NCI-H187 treated with DMSO at 0.1 percent for 48 hours (cell line): ENCODE measurements at places on chromosomes 5 and 9.

GRCh38 chr5:28296254-28297013 lies 1258.0 kb upstream of the CDH9 start:
- no peak for DNase-seq

DNA sequence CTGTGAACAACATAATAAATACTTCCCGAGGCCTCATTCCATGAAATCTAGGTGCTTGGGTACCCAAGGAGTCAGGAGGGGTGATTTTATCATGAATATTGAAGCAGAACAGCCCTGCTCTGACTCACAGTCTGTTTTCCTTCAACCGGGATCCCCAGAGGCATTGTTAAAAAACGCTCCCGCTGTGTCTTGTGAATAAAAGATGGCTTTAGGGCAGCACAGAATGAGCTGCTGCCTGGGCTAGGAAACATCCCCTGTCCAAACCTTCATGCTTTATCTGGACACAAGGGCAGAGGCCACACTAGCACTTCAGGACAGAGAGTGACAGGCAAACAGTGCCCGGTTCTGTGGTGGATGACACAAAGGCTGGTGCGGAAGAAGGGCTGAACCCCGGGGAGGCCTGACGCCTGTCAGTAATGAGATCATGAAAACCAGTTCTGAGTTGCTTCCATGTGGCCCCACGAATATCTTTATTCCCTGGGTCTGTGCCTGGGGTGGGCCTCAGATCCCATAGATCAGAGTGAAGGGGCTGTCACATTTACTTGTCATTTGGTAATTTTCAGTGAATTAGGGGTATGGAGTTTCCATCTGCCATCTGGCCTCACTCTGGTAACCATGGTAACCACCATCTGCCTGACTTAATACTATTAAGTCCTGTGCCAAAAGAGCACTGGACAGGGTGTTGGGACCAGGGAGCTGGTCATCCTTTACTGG lies 2.6 kb downstream of the IGFBPL1 start:
- DNase-seq, result no peak

- no peak for DNase-seq
These were observed 18.0 kb upstream of the GABBR2 start for GRCh38 chr9:98726735-98727134.

DNA sequence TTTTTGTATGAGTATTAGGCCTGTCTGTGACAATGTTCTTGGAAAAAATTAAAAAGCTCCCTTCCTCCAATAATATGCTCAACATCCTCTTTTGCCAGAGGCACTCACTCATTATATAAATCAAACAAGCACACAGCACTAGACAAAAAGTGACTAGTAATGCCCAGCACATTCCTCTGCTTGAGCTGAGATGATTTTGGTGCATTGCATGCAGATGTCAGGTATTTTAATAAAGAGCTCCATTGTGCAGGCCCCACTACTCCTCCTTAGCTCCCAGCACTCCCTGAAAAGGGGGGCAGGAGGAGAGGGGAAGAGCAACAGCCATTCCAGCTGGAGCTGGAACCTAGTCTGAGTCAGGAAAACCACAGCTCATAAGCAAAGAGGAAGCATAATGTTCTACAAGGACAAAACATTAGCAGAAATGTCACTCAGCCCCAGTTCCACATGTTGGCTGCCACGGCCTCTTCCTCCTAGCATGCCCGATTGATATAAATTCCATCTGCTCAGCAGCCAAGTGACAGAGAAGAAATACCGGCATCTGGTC lies 348.5 kb downstream of the BNC2 start:
- DNase-seq, result no peak

DNA sequence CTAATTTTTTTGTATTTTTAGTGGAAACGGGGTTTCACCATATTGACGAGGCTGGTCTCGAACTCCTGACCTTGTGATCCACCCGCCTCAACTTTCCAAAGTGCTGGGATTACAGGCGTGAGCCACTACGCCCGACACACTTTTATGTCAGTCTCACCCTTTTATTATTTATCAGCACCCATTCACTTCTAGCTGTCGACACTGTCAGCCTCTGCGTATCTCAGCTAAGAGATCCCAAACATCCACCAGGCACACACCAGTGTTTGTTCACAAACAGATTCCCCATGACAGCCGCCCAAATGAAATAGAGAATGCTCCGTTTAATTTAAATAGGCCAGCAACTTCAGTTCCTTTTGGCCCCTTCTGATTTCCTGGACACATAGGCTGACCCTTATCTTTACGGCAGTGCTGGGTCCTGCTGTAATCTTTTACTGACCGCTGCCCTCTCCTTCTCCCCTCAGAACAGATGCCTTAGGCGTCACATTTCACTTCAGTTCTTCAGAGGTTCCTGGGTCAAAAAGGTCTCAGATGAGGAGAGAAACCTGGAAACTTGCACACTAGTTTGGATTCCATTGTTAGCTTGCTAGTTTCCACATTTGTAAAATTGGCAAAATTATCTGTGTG lies 43.1 kb upstream of the CKMT2 start:
- DNase-seq, result no peak

DNA sequence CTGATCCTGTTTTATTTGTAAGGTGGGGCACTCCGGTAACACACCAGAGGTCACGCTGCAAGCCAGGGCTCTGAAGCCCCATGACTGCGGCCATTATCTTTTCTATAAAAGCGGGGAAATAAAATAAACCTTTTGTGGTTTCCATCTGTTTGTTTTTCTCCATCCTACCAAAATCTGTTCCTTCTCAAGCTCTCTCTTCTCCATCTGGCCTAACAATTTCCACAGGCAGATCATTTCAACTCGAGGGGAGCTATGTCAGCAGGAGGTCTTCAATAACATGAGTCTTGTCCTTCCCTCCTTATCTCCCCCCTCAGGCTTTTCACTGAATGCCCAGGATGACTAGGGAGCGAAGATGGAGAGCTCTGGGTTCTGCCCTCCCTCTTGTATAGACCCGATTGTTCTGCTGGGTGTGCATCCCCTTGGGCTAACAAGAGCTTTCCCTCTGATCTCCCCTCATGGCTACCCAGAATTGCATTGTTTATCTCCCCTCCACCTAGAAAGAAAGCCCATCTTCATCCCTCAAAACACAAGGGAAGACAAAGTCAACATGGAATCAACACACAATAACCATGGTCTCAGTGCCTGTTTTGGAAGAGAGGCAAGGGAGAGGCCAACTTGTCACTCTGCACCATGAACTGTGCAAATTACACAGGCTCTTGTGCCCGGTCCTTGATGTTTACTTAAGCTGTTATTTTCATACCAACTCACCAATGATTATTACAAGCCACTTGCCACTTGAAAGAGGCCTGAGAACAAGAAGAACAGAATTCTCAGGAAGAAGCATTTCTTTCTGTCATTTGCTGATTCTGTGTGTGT lies 187.8 kb downstream of the FANCC start:
- no peak for DNase-seq

GRCh38 chr5:154972476-154973080 lies 31.7 kb downstream of the MRPL22 start:
- no peak for DNase-seq
